ENCODE measurements at places on chromosomes 13 and 19.

DNA sequence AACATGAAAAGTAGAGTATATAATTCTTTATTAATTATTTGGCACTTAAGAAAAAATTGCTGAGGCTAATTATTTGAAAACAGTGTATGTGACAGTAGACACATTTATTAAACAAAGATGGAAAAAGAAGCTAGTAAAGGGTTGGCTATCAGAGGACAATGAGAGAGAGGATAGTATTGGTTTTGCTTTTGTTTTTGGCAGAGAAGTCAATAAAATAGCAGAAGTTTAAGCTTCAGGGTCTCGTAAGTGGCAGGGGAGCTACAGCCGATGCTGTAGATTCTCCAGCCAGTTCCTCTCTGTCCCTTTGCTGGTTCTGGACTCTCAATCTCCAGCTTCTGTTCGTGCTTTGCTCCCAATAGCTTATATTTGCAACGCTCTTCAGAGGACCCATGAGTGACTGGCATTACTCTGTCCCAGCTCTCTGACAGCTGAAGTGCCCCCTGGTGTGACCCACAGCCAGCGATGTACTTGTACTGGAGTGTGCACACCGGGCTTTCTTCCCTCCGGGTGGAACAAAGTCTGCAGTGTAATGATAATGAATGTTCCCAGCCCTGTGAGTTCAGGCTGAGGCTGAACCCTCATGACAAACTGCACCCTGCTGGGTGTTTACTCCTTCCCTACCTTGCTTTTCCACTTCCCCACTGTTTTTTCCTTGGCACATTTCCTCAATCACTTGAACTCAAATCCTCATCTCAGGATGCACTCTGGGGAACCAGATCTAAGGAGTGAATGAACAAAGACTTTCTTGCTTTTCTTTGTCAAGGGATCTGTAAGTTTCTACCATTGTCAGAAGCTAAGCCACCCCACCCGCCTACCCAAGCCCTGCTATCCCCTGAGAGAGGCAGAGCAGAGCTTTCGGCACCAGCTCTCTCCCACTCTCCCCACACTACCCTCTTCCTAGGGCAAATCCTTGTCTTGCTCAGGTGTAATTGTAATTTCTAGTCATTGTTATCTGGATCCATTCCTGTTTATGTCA is 254.8 kb downstream of the LHFPL6 start:
- DNase-seq = no peak

GRCh38 chr13:50584856-50585580 is 258.5 kb downstream of the DLEU7 start:
- no peak for DNase-seq

GRCh38 chr13:80558074-80558473 is 217.1 kb upstream of the SPRY2 start:
- no peak for DNase-seq

GRCh38 chr13:89269737-89270136 is 1598.6 kb downstream of the SLITRK5 start:
- DNase-seq = no peak

DNA sequence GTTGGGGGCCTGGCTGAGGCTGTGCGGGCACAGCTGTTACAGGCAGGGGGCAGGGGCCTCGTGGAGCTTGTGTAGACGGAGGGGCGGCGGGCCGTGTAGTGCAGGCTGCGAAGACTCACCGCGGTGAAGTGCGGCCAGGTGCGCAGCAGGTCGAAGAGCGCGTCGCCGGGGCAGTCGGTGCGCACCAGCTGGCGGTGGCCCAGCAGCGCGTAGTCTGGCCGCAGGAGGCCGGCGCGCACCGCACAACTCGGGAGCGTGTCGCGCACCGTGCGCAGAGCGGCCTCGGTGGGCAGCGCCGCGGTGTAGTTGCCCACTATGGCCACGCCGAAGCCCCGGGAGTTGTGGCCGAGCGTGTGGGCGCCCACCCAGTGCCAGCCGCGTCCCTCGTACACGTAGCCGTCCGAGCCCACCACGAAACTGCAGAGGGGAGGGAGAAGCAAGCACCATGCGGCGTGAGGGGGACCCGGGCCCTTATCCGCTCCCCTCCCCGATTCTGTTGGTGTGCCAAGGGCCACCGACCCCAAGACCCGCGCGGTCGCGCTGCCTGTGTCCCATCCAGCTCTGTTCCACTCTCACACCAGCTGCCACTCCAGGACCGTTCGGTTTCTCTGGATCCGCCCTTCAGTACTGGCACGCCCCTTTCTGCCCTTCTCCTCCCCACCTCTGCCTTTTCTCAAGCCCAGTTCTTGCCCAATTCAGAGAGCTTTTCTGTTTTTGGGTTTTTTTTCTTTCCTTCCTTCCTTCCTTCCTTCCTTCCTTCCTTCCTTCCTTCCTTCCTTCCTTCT is 5.4 kb upstream of the RASAL3 start:
- DNase-seq = no peak

DNA sequence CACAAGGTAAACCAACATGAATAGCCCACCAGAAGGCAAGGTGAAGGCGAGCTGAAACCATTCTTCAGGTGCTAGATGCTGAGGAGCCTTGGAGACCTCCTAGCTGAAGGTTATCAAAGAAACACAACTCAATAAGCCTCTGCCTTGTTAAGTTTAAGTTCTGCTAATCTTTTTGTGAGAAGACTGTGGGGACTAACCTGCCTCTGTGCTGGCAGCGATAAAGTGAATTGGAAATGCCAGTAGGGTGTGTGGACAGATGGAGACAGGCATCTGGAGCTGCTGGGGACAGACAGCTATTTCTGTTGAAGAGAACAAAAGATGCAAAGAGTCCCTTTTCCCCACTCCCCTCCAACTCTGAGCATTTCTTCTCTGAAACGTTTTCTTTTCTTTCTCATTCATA is 33.5 kb upstream of the FLT1 start:
- no peak for DNase-seq

Data from astrocyte (in vitro differentiated cells and primary cell).